Stimulated activated CD4-positive, alpha-beta T cell treated with anti-CD3 and anti-CD28 coated beads, Interleukin-15, amount 100 ng/mL, for 1 hour (primary cell): ENCODE measurements at places on chromosomes 1 and 21.

GRCh38 chr1:191101960-191102359 lies 624.3 kb upstream of the BRINP3 start:
- no peak for DNase-seq

DNA sequence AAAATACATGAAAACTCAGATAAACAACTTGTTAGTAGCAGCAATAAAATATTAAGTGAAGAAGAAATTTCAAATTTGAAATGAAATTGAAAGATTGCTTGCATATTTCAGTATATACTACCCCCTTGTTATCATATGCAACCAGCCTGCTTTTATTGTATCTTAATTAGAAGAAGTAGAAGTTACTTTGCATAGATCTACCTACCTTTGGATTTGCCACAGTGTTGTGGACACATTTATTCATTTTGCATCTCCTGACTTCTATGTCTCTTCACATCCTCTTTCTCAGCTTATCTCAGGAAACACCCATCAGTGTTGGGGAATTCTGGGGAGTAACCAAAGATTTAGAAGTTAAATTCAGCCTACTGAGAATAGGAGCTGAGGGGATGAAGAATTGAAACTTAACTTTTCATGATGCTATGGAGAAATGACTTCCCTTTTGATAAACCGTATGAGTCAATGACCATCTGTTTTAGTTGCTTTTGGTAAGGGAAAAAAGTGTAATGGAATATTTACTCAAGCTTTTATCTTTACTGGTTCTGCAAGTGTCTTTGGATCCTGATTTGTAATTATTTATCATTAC lies 96.9 kb downstream of the RGL1 start:
- DNase-seq = no peak

DNA sequence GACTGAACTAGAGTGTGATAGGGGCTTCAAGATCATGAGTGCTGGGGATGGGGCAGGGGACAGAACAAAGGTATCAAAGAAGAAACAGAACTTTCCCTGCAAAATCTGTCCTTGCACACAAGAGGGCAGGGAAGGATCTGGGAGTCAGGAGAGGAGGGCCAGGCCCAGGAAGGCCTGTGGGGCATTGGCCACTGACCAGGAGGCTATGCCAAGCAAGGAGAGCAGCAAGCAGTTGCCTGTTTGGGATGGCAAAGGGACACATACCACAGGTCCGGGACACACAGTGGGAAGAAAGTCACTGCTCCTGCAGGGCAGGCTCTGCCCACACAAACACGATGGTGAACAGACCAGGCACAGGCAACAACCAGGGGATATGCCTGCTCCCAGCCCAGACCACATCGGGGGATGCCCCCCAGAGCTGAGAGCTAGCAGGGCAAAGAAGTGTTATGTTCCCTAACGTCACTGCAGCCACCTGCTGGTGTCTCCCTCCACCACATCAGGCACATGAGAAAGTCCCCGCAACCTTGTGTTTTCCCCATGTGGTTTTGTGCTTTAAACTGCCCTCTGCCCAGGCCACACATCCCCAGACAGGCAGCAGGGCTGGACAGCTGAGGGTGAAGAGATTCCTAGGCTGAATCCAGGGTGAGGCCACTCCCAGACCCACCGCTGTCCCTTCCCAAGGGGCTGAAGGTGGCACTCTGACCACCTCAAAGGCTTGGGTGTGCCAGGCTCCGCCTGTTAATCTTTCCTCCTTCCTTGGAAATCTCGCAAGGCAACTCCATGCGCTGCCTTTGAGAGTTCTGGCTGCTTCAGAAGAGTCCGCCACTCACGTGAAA lies 53.6 kb downstream of the KIF21B start:
- no peak for DNase-seq

GRCh38 chr1:218374401-218375353 lies 29.5 kb downstream of the TGFB2 start:
- no peak for DNase-seq

GRCh38 chr1:7680207-7680954 lies 90.7 kb upstream of the VAMP3 start:
- no peak for DNase-seq

DNA sequence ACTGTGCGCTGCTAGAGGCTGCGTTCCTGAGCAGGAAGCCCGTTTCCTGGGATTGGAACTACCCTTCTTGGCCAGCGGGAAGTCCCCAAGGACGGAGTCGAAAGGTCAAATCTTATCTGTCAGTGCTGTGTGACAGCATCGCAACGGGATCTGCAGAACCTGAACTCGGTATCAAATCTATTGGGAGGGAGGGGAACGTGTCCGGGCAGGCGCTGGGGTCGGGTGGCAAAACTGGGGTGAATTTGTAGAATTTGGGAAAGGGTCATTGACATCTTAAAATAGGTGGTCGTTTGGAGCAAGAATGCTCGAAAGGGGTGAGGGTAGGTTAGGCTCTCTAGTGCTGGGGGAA lies 725 bp upstream of the ARPC5 start:
- DNase-seq = no peak

DNA sequence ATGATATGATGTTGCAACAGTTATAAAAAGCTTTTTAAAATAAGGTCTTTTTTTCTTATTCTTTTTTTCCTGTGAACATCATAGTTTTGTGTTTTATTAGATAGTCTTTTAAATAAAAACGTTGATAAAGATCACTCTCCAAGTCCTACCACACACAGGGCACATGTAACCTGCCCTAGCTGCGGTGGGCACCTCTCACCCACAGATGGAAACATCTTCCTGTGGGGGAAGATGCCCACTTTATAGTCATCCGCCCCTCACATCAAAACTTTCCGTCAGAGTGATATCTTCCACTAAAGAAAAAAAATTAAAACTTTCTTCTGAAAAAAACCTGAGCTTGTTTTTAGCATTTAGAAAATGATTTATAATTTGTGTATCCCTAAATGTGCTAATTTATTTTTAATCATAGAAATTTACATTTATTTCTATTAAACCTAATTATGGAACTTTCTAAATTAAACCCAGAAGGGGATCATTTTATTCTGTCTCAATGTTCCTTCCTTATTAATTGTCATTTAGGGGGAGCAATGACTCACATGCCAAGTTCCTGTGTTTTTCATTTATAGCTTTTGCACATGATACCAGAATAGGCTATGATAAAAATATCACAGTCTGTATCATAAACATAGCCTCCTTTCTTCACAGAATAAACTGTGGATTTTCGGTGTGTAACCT lies 24.7 kb downstream of the TNFRSF9 start:
- no peak for DNase-seq
